SW 1271 (cell line): ENCODE measurements at places on chromosomes 16 and 17.

- DNase-seq = no peak
These were observed 33.2 kb upstream of the SHISA9 start for GRCh38 chr16:12868169-12868568.

- DNase-seq = no peak
These were observed 223.1 kb downstream of the MAP2K6 start for GRCh38 chr17:69637446-69638156.

GRCh38 chr16:55668340-55669281 lies 12.8 kb downstream of the SLC6A2 start:
- no peak for DNase-seq

DNA sequence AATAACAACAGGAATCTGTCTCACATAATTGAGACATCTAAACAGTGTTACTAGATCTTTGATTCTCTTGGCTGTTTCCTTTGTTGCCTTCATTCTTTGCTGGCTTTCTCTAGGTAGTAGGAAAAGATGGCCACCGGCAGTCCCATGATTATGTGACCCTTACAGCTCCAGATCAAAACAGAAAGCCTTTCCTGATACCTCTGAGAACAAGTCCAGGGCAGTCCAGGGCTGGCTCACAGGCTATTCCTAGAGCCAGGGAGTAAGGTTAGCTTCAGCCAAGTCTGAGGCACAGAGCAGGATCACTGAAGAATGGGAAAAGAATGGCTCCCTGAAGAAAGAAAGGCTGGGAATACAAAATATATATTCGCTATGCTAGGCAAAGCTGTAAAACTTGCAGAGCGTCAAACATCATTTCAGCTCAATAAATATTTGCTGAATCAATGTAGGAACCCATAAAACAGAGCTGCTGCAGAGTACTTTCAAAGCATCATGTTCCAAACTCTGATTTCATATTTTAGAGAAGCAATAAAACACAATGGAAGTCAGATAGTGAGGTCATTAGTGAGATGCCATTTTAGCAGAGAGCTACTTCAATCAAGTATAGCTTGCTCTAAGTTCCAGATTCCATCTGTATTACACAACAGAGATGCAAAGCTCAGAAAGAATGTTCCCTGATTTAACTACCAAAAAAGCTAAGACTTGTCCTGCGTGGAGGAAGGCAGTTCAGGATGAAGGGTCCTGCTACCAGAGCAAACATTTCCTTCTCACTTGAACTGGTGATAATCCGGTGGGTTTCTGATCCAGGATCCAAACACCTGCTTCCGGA lies 23.4 kb downstream of the ADAT1 start:
- DNase-seq = no peak

DNA sequence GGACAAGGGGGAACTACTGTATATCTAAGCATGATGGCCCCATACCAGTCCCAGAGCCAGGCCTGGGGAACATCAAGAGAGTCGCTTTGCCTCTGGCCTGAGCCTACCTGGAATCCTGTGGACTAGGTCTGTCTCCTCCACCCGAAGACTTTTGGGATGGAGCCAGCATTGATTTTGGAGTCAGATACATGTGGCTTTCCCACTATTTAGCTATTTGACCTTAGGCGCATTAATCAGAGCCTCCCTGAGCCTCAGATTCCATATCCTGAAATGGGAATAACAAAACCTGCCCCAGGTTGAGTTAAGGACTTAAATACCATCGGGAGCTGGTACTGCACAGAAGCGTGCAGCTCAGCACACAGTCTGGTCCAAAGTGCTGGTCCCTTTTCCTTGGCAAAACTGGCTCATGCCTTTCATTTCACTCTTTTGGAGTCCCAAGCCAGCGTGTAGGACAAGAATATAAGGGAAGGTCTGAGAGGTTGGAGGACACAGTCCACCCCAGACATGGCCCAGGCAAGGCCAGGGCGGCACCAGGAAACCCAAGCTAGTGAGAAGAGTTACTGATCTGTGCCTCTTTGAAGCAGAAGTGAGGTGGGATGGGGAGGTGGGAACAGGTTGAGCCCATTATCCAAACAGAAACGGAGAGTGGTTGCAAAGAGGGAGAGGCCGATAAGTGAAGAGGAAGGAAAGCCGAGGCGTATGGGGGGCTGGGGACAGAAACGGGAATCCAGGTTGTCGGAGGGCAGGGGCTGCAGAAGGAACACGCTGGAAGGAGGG lies 986 bp downstream of the FA2H start:
- DNase-seq = no peak

DNA sequence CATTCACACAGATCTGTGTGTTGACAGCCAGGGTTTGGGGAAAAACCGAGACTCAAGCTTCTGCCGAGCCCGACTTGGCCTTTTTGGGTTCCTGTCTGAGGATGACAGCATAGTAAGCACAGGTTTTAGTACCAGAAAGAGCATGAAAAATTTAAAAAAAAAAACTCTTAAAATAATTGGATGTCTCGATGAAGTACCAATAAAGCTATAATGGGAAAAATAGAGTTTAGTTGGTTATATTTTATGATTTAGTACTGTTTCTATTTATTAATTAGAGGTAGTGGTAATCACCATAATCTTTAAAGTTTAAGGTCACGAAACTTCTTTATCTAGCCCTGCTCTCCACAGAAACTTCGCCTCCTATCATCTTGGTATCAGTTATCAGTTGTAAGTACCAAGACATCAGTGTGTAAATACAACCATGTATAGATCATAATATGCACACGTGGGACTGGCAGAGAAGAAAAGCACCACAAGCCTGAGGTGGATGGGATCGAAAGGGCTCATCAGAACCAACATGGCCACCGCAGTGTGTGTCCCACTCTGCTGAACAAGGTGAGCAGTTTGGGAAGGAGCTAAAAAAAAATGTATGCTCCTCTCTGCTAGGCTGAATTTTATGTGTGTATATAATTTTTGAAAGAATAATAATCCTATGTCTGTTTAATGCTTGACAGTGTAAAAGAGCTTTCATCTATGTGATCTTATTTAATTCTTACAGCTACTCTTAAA lies 14.4 kb upstream of the EEF2K start:
- DNase-seq = no peak

DNA sequence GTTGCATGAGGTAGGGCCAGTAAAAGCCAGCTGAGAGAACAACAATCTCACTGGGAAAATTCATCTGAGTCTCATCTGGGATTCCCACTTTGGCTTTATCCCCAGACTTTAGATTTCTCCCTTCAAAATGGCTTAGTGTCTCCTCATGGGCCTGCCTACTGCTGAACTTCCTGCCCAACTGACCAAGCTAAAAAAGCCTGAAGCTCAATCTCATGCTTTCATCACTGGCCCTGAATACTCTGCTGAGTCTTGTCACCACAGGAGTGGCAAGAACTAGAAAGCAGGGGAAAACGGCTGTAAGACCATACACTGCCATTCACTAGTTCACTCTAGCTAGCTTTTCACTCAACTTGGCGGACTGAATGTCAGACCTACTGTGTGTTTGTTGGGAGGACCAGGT lies 96.4 kb upstream of the NOG start:
- no peak for DNase-seq

- DNase-seq = no peak
These were observed 36.8 kb downstream of the ERCC4 start for GRCh38 chr16:13956635-13957196.

DNA sequence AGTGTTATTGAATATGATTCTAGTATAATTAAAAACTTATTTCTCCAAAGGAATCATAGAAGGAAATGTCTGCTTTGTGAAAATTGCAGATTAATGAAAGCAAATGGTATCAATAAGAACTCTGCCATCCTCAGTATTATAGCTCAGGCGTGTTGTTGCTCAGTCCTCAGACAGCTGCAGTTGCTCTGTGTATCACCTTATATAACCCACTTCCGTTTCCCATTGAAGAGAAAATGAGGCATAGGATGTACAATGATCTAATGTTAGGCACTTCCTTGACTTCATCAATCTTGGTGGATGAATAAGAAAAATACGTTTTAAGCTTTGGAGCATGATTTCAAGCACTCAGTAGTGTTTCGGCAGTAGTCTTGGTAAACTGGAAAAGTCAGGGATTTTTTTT lies 14.1 kb downstream of the MFSD11 start:
- no peak for DNase-seq

DNA sequence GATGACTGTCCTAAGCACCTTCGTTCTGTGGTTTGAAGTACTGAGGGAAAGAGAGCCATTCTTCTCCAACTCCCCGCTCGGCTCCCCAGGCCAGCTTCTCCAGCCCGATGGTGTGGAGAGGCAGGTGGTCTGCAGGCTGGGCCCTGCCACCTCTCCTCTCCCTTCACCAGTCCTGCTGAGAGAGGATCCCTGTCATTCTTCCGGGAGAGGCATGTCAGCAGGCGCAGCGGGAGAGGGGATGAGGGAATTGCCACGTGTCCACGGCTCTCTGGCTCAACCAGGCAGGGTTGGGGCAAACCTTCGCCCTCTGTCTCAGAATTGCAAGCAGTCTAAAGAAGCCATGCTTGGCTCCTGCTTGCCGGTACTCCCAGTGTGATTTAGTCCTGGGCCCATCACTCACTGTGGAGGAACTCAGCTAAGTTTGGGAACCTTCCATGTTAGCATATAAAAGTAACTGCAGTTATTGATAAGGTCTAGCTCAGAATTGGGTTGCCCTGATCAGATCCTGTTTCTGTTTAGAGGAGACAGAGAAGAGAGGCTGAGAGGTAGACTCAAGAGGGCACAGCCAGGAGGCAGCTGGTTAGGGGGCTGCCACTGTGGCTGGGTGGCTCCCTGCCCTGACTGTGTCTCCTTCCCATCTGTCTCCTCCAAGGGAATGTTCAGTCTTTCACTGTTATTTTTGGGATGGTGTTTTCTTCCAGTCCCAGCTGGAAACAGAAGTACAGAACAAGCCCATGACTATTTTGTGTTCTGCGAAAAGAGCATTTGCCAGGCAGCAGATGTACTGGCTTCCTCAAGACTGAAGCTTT lies 17.4 kb downstream of the HS3ST3B1 start:
- no peak for DNase-seq

- DNase-seq = no peak
These were observed 45.6 kb downstream of the CNGB1 start for GRCh38 chr16:57925310-57925709.

DNA sequence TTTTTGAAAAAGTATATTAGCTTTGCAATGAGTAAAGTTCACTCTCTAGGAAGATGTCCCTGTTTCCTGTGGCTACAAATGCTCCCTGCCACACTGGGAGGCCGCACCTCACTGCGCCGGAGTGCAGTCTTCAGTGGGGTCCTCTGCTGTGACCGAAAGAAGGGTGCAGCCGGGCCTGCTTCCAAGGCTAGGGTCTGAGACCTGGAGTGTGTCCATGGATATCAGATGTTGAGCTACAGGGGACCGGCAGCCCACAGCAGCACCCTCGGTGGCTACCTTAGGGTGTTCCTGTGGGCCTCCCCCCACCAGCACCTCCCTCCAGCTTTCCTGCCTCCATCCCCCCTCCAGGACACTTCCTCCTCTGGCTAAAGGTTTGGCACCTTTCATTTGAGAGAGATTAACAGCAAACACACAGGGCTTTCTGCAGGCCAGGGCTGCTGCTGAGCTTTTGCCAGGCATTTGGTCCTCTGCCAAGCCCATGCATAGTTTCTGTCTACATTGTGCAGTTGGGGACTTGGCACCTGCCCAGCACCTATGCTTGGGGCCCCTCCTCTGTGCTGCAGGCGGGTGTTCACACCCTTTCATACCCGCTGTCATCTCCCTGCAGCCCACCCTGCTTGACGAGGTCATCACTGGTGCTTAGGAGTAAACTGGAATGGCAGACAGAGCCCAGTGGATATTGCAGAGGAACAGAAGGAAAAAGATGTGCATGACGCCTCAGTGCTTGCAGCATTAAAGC lies 33.8 kb upstream of the CRISPLD2 start:
- no peak for DNase-seq

- DNase-seq = no peak
These were observed at the start of gene FLOT2 for GRCh38 chr17:28896884-28897768. FLOT2 (minus strand) TSS chr17:28897733; CDS start chr17:28897574, 159 bp downstream.

- DNase-seq = no peak
These were observed 4.7 kb downstream of the RNASEK start for GRCh38 chr17:7016886-7017826.

GRCh38 chr17:7750321-7750821 lies 32.8 kb downstream of the DNAH2 start:
- peak; percentile 82 for DNase-seq

DNA sequence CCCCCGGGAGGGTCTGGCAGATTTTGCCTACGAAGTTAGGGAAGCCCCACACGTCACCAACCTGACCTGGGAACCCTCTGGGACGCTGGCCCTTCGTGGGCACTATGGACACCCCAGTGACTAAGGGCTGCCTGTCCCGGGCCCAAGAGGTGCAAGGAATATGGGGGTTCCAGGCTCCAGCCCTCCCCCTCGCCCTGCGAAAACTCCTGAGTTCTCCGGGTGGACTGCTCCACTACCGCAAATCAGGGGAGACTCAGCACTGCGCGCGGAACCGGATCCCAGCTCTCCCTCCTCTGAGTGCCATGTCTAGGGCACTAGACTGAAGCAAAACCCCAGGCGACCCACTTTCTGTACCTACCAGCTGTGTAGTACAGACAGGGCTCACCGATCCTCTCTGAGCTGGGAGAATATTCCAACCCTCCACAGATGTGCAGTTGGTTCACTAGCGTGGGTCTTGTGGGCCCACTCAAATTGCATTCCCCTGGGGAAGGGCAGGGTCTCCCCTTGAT lies at the start of gene ARL5C:
Gene ARL5C, minus strand, starts transcription at position 321 of the 509 bp plus-strand sequence. CDS start 401 bp downstream, outside the sequence.
- no peak for DNase-seq

GRCh38 chr16:87764600-87765472 lies 950 bp downstream of the KLHDC4 start:
- no peak for DNase-seq

DNA sequence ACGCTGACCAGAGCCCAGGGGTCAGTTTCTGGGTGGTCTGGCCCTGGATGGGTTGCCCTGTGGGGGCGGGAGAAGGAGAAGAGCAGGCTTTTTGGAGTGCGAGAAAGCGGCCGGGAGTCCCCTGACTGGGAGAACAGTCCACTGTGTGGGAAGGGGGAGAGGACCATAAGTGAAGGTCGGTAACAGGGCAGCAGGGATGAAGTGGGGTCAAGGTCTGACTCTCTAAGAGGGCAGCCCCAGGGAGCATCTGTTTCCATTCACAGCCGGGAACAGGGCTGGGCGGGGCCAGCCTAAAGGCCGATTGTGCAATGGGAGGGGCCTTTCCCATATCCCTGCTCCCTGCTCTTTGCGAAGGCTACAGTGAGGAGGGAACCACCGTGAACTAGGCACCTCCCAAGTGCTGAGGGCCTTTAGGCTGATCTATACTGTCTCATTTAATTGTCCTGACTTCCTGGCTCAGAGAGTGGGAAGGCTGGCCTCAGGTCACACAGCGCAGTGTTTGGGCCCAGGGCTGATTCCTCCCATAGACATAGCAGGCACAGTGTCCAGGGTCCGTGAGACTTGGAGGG lies 10.4 kb upstream of the WFDC1 start:
- no peak for DNase-seq

GRCh38 chr16:3842994-3843393 lies 37.5 kb downstream of the CREBBP start:
- DNase-seq = no peak
